Erythroblast (primary cell): ENCODE measurements at places on chromosomes 12 and 14.

GRCh38 chr12:50842637-50843493, at the start of gene TMPRSS12:
Gene TMPRSS12 (plus strand): TSS chr12:50842926. CDS start chr12:50842965, 39 bp downstream.
- no peak for DNase-seq

GRCh38 chr12:48794870-48795269, 6.0 kb upstream of the ADCY6 start:
- DNase-seq = no peak

DNA sequence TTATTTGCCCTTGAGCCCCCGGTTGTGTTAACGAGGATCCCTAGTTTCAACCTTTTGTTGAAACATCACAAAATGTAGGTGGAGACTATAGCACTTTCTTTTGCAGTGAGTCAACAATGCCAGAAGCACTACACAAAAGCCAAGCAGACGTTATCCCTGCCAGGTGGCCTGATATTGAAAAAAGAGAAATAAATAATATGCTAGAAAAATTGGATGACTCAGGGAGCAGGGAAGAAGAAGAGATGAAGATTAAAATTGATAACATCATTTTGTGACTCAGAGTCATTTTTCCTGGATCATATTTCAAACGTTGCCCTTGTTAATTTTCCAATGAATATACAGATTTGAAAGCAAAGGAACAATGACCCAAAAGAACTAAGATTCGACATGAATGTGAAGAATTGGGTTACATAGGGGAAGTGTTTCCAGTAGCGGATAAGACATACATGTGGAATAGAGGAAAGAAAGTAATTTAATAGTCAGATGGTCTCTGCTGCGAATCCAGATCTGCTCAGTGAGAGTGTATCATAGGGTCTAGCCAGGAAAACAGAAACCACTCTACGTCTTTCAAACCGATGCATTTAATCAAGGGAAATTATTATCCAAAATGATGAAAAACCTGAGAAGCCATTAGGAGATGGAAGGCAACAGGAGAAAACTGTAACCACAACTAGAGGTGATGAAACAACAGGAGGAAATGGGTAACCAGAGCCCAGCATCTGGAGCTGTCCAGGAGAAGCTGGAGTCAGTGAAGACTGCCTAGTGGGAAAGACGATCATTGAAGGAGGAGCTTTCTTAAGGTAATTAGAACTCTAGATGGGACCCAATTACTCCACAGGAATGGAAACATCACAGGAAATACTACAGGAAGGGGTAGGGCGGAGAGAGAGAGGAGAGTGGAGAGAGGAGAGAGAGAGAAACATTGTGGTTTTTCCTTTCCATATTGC, 57.9 kb downstream of the RERG start:
- no peak for DNase-seq

GRCh38 chr12:19925841-19926240, 442.5 kb upstream of the PDE3A start:
- no peak for DNase-seq

GRCh38 chr12:125202421-125202820, 137.2 kb downstream of the AACS start:
- DNase-seq = no peak
